Subcutaneous preadipocyte (primary cell): ENCODE measurements at places on chromosomes 12 and 14. TPM values are rescaled to one million over a fixed set of nuclear protein-coding genes. Genes with fewer than 3 reads are reported as not detected.

The TROAP gene
- 14.0 and 18.8 TPM in 2 replicates for total RNA-seq

The PROX2 gene
- not detected in 2 replicates for total RNA-seq

The REP15 gene
- 2.6 and 6.3 TPM in 2 replicates for total RNA-seq

The CCDC175 gene
- not detected in 2 replicates for total RNA-seq

The ERBB3 gene
- under 0.01 TPM in 2 replicates for total RNA-seq

The IFNG-AS1 gene
- not detected in 2 replicates for total RNA-seq

The TAS2R43 gene
- 1.1 and 3.9 TPM in 2 replicates for total RNA-seq

The TPPP2 gene
- not detected in 2 replicates for total RNA-seq

The KCNH5 gene
- total RNA-seq: not detected in 2 replicates

The MRPS35 gene
- total RNA-seq: 61.7 and 65.1 TPM in 2 replicates
